ENCODE measurements at places on chromosomes 1 and 21. TPM values are rescaled to one million over a fixed set of nuclear protein-coding genes. Genes with fewer than 3 reads are reported as not detected.

Gene C1orf87
- not detected for polyA plus RNA-seq

Gene DENND1B
- 10.4 TPM for polyA plus RNA-seq

DNA sequence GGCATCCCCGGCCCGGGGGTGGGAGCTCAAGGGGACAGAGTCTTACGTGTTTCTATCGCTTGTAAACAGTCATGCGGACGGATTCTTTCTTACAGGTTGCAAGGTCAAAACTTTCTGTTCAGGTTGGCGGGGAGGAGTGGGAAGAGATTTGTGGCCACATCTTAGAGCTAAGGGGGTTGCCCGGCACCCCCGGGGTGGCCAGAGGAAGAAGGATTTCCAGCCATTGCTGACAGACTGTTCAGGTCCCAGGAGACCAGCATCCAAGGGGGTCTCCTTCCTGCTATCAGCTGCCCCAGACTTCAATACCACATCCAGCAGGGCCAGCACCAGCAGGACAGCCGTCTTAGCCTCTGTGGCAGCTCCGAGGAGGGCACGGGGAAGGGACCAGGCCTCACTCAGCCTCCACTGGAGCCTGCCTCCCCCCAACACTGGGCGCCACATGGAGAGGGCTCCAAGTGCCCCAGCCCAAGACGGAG lies 52.0 kb downstream of the KIF21B start:
- DNase-seq: no peak

DNA sequence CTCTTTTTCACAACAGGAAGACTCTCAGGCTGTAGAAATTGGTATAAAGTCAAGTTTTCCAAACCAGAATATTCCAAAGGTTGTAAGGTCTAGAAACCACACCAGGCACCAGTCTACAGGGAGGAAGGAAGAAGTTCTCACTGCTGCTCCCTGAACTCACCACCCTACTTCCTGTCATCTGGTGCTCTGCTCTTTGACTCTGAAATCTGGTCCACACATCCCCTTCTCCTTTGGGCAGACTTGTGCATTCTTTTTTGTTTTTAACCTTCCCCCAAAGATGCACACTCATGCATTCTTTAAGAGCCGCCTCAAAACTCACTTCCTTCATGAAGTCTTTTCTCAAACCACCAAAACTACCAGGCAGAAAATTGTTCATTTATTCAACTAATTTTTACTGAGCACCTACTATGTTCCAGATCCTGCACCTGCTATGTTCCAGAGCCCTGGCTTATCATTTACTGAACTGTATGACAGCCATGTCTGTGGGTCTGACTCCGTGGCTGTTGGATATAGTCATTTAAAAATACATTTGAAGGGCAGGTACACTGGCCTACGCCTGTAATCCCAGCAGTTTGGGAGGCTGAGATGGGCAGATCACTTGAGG lies 30.1 kb upstream of the EPS15 start:
- DNase-seq: no peak

DNA sequence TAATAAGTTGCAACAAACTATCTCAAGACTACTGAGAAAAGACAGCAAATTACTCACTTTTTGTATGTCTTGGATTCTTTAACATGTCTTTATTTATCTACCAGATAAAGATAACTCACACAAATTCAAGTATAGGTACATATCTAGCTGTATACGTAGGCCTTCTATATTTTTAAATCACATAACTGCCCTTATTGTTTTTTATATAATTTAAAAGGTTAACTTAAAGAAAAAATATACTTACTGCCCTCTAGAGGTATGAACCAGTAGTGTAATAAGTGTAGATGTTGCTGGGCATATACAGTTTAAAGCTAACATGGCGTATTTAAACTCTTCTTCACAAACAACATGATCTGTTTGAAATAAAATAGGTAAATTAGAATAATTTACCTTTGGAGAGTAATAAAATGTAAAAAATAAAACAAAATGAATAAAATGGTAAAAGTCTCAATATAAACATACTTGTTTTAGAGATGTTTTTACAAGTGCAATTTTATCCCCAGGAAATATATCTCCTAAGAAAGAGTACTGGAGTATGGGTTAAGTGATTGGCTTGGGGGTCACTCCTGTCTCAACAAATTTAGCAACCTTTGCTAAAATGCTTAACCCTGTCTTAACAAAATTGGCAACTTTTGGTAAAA lies 235.2 kb downstream of the KCNT2 start:
- no peak for DNase-seq

All from BJ (cell line).